ENCODE measurements at places on chromosomes 5 and 9. TPM values are rescaled to one million over a fixed set of nuclear protein-coding genes. Genes with fewer than 3 reads are reported as not detected.

The TSSK1B gene
- not detected for total RNA-seq

The GAS1 gene
- total RNA-seq, result 5.5 TPM

DNA sequence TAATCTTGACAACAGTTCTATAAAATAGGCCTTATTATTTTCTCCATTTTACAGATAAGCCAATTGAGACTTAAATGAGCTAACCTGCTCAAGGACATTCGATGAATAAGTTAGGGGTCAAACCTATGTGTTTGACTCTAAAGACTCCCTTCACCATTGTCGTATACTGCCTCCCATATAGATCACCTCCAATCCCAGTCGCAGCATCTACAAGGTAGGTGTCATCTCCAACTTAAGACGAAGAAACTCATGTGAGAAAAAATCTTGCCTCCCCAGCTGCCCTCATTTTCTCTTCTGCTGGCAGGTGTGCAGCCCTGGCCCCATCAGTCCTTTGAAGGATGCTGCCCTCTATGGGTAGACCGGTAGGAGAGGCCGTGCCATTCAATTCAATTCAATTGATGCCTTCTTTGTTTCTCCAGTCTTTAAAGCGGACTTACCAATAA lies 75.2 kb upstream of the SMARCA2 start:
- H3K27me3 ChIP-seq, result no peaks in the 10 kb centered on the region
- no peak overlapping the region for H3K4me3 ChIP-seq
- H3K4me1 ChIP-seq, result no peaks in the 10 kb centered on the region

The RAB3C gene
- total RNA-seq, result 0.09 TPM

- no peaks in the 10 kb centered on the region for H3K36me3 ChIP-seq
- H3K27me3 ChIP-seq, result no peaks in the 10 kb centered on the region
- DNase-seq, result no peak
- no peaks in the 10 kb centered on the region for H3K4me1 ChIP-seq
- H3K27ac ChIP-seq, result no peak overlapping the region
Observed at GRCh38 chr5:122149321-122150090, 20.2 kb downstream of the ZNF474 start.

DNA sequence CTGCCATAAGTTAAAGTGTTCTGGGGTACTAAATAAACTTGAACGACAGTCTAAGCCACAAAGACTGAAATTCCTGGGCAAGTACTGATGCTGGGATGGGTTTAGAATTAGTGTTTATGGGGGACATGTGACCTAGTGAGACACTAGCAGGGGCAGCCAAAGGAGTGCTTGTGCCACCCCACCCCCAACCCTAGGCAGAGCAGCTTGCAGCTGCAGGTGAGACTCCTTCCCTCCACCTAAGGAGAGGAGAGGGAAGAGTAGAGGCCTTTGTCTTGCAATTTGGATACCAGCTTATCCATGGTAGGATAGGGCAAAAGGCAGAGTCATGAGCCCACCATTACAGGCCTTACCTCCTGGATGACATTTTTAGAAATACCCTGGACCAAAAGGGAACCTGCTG lies 28.7 kb upstream of the PDE4D start:
- DNase-seq, result no peak
- no peaks in the 10 kb centered on the region for H3K27me3 ChIP-seq
- H3K27ac ChIP-seq, result no peak overlapping the region
- no peaks in the 10 kb centered on the region for H3K36me3 ChIP-seq
